Cardiac septum (tissue), 1 donor: ENCODE measurements at places on chromosomes 1 and 21. TPM values are rescaled to one million over a fixed set of nuclear protein-coding genes. Genes with fewer than 3 reads are reported as not detected.

DNA sequence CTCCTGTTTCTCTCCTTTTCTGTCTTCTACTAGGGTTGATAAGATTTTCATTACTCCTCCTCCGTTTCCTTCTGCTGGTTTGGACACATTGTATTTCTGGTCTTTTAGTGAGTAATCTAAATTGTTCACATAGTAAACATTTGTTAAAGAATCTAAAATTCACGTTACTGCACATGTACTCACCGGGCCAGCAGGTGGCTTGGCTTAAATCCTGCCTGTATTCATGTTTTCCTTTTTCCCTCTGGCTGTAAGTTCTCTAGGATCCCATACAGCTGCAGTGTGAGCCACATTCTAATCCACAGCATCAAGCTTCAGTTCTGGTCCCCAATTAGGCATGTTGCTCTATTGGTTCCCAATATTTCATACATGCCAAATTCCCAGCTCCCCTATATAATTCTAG is 958.3 kb downstream of the ADGRL2 start:
- no peak for DNase-seq

DNA sequence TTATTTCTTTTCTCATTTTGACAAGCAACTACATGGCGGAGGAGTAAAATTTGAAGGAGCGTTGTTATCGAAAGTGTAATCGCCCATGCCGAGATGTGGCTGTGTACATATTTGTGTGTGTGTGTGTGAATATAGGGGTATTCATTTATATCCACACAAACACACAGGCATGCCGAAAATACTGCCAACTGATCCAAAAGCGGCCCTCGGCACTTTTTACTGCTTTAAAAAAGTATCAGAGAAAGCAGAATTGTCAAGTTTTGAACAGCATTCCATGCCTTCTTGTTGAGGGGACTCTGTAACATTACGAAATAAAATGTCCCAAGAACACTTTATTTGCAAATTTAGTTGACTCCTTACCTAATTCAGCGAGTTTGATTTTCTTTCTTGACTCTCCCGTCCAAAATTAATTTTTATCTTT is 1.1 kb downstream of the PBX1 start:
- no peak for DNase-seq

- DNase-seq, result no peak
These were observed 566 bp upstream of the PAQR7 start for GRCh38 chr1:25875856-25876692.

- DNase-seq, result peak; percentile 81
These were observed 604.7 kb downstream of the PTPRC start for GRCh38 chr1:199243423-199244061.

DNA sequence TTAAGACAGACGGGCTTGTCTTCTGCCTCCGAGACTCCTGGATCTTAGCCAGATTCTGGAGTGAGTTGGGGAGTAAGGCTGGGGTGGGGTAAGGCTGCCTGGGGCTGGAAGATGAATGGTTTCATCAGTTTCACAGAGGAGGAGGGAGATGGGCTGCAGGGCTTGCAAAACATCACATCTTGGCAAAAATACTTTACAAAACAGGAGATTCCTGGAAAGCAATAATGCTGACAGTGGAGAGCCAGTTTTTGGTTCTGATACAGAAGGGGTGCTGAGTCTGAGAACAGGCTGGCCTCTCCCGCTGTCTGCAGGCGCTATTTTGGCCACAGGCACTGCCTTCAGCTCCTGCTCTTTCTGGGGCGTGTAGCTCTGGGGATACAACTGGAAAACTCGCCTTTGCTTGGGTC is 83.4 kb upstream of the KCNE2 start:
- DNase-seq, result no peak

- DNase-seq, result no peak
These were observed 333.4 kb upstream of the ADGRL2 start for GRCh38 chr1:81467383-81467782.

- no peak for DNase-seq
These were observed 162.5 kb upstream of the JUN start for GRCh38 chr1:58946390-58946789.

TEX38 gene
- total RNA-seq, result 0.24 TPM

C1orf141 gene
- not detected for total RNA-seq

ECE1 gene
- 55.8 TPM for total RNA-seq

SPRR2D gene
- not detected for total RNA-seq

C1orf94 gene
- not detected for total RNA-seq
